ENCODE measurements at places on chromosomes 1 and 21.

DNA sequence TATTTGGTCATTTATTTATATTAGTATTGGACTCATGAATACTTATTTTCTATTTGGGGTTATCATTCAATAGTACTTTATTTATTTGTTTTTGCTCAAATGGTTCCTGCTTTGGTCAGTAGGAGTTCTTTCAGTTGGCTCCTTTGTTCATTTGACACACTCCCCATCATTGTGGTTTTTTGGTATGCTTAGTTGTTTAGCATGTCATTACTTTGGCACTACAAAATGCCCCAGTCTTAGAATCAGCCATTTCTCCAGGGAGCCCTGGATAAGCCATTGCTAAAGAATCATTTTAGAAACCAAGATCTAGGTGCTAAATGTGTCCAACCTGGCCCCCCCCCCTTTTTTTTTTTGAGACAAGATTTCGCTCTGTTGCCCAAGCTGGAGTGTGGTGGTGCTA, 61.7 kb upstream of the MRPS6 start:
- DNase-seq, result no peak

- no peak for DNase-seq
These were observed 16.7 kb downstream of the HSD11B1 start for GRCh38 chr1:209721323-209721722.

DNA sequence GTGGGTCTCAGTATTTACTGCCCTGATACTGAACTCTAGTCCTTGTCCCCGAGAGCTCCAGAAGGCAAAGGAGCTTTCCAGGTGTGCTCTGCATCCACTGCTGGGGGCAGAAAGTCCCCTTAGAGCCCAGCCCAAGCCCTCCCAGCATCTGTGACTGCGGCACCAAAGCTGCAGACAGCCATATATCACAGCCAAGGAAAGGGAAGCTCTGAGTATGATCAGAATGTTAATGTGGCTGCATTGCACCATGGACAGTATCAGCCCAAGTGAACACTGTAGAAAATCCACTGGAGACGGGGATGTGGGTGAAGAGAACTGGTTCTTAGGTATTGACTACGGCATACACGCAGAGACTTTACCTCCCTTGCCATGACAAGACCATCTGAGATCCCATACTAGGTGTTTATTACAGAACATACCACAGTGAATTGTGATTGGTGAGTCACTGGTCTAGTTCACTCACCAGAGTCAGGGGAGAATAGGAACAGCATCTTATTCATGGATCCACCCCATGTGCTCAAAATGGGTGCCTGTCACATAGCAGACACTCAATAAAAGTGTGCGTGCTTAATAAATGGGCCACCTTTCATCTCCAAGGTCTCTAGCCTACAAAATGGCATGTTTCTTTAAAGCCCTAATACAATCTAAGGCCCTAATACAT, 170.3 kb downstream of the HHIPL2 start:
- DNase-seq, result no peak

GRCh38 chr1:51628715-51629590, 12.1 kb downstream of the OSBPL9 start:
- DNase-seq, result no peak

DNA sequence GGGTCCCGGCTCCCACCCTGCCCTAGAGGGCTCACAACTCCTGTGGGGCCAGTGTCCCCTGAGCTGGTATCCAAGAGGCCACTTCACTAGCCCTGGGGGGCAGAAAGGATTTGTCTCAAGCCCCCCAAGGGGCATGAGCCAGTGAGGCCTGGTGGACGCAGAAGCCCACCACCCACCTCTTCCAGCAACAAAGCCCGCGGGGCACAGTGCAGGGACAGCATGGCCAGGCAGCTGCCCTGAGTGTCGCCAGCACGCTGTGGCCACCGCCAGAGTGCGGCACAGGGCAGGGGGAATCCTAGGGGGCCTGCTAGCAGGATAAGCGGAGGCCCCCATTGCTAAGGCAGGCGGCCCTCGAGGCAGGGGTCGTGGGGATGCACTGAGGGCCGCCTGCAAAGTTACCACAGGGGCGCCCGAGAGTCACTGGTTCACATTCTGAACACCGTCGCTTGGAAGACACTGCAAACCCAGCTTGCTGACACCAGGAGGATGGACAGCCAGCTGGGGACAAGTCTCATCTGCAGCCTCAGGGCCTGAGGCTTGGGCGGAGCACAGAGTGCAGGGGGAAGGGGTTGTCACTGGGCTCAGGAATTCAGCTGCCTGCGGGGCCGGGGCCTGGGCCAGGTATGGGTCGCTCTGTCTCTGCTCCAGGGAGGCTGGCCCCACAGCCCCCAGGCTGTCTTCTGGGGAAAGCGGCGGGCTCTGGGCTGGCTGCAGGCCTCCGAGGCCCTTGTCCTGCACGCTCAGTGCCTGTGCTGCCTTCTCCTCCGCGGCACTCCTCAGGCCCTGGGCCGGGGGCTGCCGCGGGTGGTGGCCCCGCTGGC, 26.8 kb downstream of the SLC19A1 start:
- DNase-seq, result no peak

- no peak for DNase-seq
These were observed 10.1 kb downstream of the ZBTB8B start for GRCh38 chr1:32474954-32475353.

GRCh38 chr1:35886577-35887431, 3.8 kb downstream of the AGO1 start:
- DNase-seq, result peak; percentile 61

GRCh38 chr1:225825078-225825477, 15.2 kb downstream of the EPHX1 start:
- no peak for DNase-seq

DNA sequence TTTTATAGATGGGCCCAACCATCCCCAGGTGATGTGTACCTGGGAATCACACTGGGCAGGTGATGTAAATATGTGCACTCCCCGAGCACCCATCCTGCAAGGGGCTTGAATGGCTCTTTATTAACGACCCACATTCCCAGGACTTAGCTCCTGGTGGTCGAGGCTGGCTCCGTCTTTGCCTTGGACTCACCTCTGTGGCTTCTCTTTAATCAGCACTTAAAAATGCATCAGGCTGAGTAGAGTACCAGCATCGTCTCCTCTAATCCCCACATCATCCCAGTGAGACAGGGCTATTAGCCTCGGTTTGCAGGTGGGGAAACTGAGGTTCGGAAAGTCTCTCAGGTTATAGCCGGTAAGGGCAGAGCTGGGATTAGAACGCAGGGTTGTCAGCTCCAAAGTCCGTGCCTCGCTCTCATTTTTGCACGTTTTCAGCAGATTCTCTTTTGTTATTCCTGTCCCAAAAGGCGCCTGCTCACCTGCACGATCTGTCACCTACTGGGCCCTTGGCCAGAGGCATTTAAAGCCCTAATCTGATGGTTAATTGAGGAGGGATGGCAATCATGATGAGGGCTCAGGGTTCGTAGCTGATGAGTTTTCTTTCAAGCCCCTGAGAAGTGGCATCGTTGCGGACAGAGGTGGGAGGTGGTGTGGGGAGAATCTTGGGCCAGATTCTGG, 29.4 kb downstream of the SPSB1 start:
- DNase-seq, result no peak

- no peak for DNase-seq
These were observed 5.9 kb downstream of the SELENON start for GRCh38 chr1:25805863-25806225.

- no peak for DNase-seq
These were observed 64.3 kb upstream of the TTC34 start for GRCh38 chr1:2865571-2866421.

GRCh38 chr1:186841599-186841998, 12.8 kb downstream of the PLA2G4A start:
- DNase-seq, result no peak

- no peak for DNase-seq
These were observed 2.4 kb upstream of the FAM78B start for GRCh38 chr1:166169182-166169581.

GRCh38 chr1:15627343-15627988, 10.2 kb downstream of the DDI2 start:
- no peak for DNase-seq

- peak; percentile 65 for DNase-seq
These were observed 94.0 kb upstream of the FMN2 start for GRCh38 chr1:239997515-239998311.

DNA sequence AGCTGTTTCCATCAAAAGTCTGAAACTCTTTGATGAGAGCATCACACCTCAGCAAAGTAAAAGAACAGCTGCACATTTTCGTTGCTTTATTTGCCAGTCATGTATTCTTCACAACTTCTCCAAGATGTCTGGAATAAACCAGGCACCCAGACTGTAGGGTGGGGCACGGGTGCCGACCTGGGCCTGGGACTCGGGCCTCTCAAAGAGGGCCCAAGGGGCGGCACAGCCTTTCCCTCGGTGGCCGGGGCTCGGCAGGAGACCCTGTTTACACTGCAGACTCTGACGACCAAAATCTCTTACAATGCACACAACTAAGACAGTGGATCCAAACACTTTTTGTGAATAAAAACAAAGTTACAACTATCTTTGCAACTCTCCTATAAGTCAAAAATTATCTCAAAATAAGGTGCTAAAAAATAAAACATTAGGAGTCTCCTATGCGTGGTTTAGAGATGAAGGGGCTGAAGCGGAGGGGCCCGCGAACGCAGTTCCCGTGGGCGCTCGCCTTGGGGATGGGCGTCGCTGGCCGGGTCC, 696 bp downstream of the LSS start:
- DNase-seq, result no peak

DNA sequence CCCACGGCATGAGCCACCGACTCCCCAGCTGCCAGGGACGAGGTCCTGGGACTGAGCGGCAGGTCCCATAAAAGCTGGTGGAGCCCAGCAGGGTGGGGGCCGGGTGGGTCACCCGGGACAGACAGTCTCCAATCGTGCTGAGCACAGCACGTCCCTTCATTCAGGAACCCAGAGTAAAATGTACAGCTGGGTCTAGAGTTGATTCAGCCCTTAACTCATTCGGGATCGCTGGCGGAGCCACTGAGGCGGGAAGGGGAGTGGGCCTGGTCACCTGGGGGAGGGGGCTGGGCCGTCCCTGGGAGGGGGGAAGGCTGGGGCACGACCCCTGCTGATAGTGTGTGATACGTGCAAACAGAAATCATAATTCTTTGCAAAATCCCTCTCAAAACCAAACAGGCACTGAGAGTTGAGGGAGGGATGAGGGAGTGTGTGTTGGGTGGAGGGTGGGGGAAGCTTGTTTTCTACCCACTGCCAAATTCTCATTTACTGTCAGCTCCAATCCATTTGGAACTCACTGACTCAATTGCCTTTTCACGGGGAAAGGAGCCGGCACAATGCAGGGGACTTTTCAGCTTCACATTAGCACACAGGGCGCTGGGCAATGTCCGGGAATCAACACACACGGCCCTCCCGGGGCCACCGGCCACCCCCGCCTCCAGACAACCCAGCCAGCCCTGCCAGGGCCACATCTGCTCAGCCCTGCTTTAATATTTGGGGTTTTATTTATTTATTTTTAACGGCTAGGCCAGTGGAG, 13.8 kb downstream of the CASZ1 start:
- DNase-seq, result peak; percentile 82

Data from retina (tissue), 1 donor.